ENCODE measurements at places on chromosomes 12 and 14.
A peak's percentile ranks its signal among the peaks of the same experiment; 100 is the strongest.

DNA sequence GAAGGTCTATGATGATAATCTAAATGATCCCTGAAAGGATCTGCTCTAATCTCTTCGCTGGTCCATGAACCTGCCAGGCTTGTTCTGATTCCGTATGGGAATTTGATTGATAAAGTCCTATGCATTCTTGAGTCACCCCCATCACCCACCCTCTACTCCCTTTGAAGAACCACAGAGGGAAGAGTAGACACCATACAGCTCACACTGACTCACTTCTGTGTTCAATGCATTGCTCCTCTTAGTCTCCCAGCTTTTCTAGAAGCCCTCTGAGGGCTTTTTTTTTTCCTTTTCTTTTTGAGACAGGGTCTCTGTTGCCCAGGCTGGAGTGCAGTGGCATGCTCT is 18.5 kb upstream of the GPRC5A start:
- no peak for DNase-seq

GRCh38 chr12:28316049-28316448 is 125.8 kb downstream of the CCDC91 start:
- no peak for DNase-seq

- DNase-seq, result no peak
Observed at GRCh38 chr12:31850268-31850667, 108.9 kb upstream of the RESF1 start.

GRCh38 chr12:100229036-100229635 is 28.5 kb downstream of the ACTR6 start:
- DNase-seq, result no peak

DNA sequence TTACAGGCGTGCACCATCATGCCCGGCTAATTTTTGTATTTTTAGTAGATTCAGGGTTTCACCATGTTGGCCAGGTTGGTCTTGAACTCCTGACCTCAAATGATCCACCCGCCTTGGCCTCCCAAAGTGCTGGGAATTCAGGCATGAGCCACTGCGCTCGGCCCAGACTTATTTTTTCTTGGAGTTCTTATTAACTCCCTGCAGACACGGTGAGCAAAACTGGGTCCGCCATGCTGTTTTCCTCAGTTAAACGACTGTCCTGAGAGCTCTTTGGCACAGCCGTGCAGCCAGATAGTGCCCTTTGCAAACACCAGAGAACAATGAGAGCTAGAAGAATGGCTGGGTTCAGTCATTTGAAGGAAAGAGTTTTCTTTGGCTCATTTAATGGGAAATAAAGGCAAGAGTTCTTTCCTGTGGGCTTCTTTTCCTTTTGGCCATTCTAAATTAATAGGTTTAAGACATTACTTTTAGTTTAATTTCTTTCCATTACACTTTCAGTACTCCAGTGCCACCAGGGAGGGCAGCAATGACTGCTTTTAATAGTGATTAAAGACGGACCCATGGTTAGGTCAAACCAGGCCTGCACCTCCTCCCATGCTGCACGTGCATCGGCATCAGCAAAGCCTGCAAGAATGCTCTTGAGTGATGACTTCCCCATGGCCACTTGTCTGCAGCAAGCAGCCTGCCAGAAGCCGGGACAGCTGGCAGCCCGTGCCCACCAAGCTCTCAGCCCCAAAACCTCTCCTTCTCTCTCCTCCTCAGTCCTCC is 60.7 kb downstream of the VCPKMT start:
- no peak for DNase-seq

- no peak for DNase-seq
Observed at GRCh38 chr12:63928305-63928704, 83.8 kb downstream of the SRGAP1 start.

DNA sequence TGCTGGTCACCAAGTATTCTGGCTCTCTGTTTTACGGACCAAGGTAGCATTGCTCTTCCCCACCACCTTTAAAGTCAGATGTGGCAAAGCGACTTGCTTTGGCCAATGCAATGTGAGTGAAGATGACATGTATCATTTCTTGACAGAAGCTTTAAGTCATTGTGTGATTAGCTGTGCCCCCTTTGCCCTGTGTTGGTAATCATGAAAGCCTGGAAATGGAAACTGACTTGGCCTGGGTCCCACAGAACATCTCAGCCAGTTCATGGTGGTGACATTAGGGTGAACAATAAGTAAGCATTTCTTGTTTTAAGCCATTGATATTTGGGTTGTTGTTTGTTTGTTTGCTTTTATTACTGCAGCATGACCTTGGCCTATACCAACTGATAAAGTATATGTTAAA is 15.9 kb upstream of the YLPM1 start:
- no peak for DNase-seq

- no peak for DNase-seq
Observed at GRCh38 chr12:39830171-39830570, 210.6 kb upstream of the ABCD2 start.

- no peak for DNase-seq
Observed at GRCh38 chr14:68692216-68692615, 100.7 kb downstream of the ZFP36L1 start.

DNA sequence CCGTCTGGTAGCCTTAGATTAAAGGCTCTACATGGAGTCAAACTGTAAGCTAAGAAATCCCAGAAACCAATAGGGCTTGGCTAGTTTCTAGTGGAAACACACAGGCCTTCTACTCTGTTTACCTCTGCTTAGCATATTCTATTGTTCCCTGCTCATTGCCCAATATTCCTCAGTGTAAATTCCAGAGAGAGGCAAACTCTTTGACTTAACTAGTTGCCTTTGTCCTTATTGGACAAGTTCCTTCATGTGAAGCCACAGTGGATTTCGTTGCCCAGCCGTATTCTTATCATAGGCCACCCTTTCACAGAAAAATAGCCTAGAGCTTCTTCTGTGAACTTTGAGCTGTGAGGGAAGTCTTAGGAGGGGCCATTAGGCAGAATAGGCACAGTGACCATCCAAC is 186.1 kb downstream of the PLCZ1 start:
- DNase-seq, result no peak

DNA sequence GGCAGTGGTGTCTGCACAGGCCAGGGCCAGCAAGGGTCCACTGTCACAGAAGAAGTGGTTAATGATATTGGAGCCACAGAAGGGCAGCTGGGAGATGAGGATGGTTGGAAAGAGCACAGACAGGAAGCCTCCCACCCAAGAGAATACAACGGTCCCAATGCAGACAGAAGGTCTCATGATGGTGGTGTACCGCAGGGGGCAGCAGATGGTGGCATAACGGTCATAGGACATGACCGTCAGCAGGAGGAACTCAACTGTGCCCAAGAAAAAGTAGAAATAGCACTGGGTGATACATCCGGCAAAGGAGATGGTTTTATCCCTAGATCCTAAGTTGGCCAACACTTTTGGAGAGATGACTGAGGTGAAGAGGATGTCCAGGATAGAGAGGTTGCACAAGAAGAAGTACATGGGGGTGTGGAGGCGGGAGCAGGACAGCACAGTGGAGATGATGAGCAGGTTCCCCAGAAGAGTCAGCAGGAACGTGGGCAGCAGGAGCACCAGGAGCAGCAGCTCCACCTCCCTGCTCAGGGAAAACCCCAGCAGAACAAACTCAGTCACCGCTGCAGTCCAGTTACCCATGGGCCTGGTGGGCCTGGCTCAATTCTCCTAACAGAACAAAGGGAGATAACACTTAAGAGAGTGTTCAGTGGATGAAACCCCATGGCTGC is 9.8 kb downstream of the OR6J1 start:
- no peak for DNase-seq

- peak; percentile 90 for DNase-seq
Observed at GRCh38 chr12:56338308-56339157, at the start of gene IL23A. IL23A (plus strand) TSS chr12:56338884; CDS start chr12:56339045, 161 bp downstream.

- no peak for DNase-seq
Observed at GRCh38 chr14:38012056-38012455, 195.6 kb upstream of the SSTR1 start.

DNA sequence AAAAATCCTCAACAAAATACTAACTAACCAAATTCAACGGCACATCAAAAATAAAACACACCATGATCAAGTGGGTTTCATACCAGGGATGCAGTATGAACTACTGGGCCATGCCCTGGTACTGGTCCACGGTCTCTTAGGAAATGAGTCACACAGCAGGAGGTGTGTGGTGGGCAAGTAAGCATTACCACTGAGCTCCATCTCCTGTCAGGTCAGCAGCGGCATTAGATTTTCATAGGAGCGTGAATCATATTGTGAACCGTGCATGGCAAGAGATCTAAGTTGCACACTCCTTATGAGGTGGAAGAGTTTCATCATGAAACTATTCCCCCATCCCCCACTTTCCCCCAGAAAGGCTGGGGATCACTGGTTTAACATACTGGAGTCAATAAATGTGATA is 6.7 kb upstream of the LGR5 start:
- no peak for DNase-seq

GRCh38 chr12:91774434-91774921 is 371.2 kb downstream of the BTG1 start:
- no peak for DNase-seq

DNA sequence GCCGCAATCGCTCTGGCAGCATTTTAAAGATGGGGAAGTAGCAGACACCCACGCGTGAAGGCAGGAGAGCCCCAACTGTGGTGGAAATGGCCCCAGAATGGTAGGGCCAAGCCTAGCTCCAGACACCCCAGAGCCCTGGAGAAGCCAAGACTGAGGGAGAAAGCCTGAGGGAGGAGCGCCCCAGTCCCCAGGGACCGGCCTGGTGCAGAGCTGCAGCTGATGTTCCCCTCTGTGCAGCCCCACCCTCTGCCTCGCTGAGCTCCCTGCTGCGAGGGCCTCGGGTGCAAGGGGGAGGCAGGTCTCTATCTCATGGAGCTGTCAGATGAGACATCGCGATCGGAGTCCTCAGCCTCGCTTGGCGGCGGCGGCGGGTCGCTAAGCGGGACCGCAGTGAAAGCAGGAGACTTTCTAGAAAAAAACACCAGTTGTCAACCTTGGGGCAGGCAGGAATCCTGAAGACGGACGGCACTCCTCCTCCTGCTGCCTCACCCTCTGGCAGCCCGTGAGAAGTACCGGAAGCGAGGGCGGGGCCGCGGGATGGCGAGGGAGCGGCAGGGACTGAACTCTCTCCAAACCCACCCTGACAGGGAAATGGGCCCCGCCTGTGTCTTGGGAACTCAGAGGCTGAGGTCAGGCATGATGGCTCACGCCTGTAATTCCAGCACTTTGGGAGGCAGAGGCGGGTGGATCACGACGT is 6.0 kb downstream of the GAPDH start:
- peak; percentile 42 for DNase-seq

DNA sequence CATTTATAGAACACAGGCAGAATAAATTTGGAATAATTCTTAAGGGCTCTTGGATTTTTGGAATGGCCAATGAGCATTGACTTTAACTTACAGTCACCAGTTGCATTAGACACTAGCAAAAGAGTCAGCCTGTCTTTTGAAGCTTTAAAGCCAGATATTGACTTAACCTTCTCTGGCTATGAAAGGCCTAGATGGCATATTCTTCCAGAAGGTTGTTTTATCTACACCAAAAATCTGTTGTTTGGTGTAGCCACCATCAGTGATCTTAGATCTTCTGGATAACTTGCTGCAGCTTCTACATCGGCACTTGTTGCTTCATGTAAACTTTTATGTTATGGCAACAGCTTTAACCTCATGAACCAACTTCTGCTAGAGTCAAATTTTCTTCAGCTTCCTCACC is 10.4 kb downstream of the PCNX1 start:
- DNase-seq, result peak; percentile 28

DNA sequence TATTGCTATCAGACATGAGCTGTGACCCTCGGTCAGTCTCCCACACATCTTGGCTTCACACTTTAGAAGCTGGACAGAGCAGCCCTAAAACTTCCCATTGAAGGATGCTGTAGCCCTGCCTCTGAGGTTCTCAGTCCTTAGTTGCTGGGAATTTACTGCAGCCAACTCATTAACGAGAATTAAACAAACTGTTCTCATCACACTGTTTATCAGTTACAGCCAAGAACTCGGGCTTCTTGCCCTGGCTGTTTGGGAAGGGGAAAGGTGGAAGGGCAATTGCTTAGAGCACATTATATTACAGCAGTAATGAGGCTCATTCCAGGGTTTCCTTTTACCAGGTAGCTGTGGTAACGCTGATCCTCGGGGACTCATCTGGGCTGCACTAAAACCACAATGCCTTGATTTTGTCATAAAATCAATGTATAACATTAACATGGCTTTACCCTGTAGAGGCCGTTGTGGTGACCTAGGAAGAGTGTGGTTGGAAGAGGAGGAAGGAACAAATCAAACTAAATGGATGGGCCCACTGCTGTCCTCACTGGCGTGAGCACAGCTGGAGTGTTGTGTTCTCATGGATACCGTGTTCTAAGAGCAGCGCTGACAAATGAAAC is 87.1 kb downstream of the GPR135 start:
- DNase-seq, result no peak

- DNase-seq, result no peak
Observed at GRCh38 chr14:68312884-68313610, 479.8 kb downstream of the ZFP36L1 start.

DNA sequence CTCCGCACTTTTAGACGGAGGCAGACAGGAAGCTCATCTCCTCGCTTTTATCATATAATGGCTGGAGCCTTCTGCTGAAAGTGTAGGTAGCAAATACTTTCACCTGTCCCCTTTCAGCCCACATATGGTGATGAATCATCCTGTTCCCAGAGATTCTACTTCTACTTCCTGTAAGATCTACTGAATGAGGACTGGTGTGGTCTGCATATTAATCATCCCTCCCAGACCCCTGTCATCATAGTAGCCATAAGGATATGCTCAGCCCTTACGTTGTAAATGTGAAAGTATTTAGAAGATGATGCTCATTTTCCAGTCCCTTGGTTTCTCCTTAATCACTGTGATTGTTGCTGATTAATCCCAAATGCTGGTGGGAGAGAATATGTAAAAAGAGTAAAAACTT is 268.2 kb upstream of the GRIP1 start:
- DNase-seq, result no peak

DNA sequence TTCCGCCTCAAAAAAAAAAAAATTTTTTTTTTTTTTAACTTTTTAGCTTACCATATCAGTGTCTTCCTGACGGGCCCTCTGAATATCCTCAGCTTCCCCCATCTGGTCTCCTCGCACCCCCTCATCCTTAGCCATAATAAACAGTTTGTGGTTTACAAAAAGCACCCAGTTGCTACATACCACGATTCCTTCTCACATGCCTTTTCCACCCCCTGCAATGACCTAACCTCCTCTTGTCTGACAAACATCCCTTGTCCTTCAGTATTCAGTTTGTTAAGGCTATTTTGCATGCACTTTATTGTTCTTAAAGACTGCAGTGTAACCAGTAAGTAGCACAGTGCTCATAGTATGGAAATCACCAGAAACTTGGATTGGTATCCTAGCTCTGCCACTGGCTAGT is 88.5 kb downstream of the PPM1H start:
- no peak for DNase-seq

GRCh38 chr14:84404246-84404645 is 1125.7 kb upstream of the FLRT2 start:
- DNase-seq, result no peak

GRCh38 chr12:47377414-47378221 is 297.9 kb upstream of the AMIGO2 start:
- no peak for DNase-seq

DNA sequence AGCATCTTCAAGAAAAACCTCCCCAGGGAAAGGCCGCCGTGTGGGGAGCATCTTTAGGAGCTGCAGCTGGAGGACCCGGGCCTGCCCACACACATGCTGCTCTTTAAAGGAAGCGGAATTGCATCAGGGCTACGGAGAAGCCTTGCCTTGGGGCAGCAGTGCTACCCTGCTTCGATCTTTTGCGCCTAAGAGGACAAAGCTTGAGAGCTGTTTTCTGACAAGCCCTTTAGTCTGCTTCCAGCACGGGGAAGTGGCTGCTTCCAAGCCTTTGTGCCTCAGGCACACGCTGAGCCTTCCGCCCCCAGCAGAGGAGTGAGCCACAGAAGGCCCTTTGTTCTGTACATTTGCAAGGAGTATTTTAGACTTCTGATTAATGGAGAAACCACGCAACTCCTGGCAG is 31.5 kb downstream of the COA8 start:
- DNase-seq, result no peak
